ENCODE measurements at places on chromosomes 2 and 18.
A peak's percentile ranks its signal among the peaks of the same experiment; 100 is the strongest.

DNA sequence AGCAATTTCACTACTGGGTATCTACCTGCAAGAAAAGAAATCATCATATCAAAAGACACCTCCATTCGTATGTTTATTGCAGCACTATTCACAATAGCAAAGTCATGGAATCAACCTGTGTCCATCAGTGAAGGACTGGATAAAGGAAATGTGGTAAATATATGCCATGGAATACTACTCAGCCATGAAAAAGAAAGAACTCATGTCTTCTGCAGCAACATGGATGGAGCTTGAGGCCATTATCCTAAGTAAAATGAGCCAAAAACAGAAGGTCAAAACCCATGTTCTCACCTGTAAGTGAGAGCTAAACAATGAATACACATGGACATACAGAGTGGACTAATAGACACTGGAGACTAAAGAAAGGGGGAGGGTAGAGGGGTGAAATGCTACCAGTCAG is 322.2 kb downstream of the ZNF521 start:
- DNase-seq: no peak

DNA sequence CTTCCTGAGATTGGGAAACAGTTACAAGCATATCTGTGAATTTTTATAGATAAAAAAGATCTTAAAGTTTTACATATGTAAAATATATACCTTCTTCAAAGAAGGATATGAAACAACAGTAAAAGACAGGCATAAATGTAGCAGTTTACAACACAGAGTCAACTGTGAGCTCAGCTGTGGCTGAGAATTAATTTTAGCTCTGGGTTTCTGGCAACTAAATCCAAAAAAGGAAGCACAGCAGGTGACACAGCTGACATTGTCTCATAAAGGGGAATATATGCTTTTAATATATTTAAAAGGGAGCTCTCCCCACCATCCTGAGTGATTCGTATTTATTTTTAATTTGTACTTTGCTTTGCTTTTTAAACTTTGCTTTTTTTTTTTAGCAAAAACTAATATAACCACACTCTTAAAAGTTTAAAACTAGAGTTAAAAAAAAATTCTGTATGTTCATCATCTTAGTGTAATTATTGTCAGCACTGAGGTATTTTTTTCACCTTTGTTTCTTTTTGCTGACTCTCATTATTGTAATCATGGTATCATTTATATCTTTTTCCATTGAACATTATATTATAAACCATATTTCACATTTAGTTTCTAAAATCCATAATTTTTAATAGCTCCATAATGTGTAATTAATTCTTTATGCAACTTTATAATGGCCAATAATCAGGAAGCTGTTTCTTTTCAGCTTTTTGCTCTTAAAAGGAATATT is 6.7 kb downstream of the TUBB6 start:
- DNase-seq: no peak

DNA sequence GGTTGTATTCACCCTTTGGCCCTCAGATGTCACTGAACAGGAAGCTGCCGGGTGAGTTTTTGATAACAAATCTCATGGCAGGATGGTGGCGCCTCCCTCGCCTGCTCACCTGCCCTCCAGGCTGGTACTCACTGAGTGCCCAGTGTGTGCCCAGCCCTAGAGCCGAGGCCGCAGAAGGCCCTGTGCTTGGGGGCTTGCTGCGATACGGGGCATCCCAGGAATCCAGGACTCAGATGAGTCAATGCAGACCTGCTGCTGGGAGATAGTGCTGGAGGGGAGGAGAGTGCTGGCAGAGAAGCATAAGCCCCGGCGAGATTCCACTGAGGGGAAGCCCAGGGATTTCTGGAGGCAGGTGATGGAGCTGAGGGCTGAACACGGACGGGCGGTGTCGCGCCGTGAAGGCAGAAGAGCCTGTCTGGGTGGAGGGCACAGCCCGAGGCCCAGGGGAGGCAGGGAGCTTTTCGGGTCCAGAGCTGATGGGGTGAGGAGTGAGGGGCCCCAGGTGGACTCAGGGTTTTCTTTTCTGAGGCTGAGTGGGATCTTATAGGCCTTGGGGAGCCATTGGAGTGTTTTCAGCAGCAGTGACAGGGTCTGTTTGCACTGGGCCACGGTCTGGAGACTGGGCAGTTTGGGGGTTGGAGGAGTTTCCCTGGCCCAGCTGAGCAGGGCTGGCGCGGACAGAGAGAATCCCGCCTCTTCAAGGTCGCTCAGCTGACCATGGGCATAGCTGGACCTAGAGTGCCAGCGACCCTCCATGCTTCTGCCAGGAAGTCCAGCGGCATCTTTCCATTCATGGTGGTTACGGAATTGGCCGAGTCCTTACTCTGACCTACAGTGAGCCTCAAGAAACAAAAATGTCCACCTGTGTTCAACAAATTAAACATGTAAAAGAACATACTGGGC is 35.5 kb downstream of the LDLRAD4 start:
- DNase-seq: no peak

DNA sequence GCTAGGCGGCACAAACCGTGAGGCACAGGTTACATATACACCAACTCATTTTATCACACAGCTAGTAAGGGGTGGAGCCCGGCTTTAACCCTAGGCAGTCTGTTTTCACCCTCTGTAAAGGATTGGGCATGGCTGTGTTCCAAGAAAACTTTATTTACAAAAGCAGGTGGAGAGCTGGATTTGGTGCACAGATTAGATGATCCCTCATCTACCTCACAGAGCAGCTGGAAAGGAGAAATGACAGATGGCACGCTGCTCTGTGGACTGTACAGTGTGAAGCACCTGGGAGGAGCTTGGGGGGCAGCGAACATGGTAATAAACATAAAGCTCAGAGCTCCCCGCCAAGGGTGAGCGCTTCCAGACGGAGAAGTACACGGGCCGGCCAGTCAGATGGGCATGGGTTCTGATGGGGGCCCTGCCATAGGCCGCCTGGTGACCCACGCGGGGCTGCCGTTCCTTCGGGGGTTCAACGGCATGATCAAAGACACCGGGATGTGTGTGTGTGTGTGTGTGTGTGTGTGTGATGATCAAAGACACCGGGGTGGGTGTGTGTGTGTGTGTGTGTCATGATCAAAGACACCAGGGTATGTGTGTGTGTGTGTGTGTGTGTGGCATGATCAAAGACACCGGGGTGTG is 862 bp upstream of the TMEM177 start:
- peak; percentile 49 for DNase-seq

- no peak for DNase-seq
These were observed 198.8 kb upstream of the LHCGR start for GRCh38 chr2:48954311-48954710.

GRCh38 chr2:192247456-192247855 is 52.7 kb upstream of the TMEFF2 start:
- no peak for DNase-seq

GRCh38 chr2:37776487-37776886 is 105.0 kb upstream of the CDC42EP3 start:
- DNase-seq: no peak

DNA sequence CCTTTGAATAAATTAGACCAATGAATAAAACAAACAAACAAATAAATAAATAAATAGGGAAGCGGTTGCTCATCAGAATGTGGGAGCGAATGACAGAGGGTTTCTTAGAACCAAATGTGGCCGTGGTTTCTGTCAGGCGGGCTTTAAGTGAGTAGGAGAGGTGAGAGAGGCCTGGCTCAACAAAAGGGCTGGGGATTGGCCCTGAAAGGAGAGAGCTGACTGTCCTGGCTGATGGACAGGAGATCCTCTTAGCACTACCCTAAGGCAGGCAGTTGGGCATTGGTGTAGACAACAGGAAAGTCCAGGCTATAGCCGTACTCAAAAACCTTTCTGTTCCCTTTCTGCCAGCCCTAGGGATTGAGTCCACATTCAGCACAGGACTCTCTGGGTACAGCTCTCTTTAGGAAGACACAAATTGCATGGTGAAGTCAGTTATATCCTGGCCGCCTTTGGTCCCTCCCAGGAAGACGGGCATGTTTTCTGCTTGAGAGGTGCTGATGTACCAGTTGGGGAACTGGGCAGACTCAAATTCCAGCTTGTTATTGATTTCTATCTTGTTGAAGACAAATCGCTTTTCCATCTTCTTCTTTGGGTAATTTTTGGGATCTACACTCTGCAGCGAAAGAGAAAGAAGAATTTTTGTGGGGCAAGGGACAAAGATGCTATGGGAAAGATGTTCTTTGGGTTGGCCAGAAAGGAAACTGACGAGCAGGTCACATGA is 6.5 kb downstream of the IL1B start:
- no peak for DNase-seq
